ENCODE measurements at places on chromosomes 4 and X. TPM values are rescaled to one million over a fixed set of nuclear protein-coding genes. Genes with fewer than 3 reads are reported as not detected.

The VCX3A gene
- total RNA-seq = not detected

The GRIA3 gene
- not detected for total RNA-seq

The ZFP92 gene
- 0.26 TPM for total RNA-seq

The SOX3 gene
- total RNA-seq = not detected

The HSFX4 gene
- not detected for total RNA-seq

The ALPK1 gene
- total RNA-seq = 0.65 TPM

The ADH1B gene
- not detected for total RNA-seq

The MAGEB17 gene
- not detected for total RNA-seq

The MAGEA2B gene
- total RNA-seq = not detected

The MAGEA9B gene
- total RNA-seq = not detected

The SH2D1A gene
- total RNA-seq = not detected

The TMEM144 gene
- 4.5 TPM for total RNA-seq

The PROM1 gene
- total RNA-seq = 0.09 TPM

The RWDD4 gene
- total RNA-seq = 13.5 TPM

The BEX5 gene
- 1.7 TPM for total RNA-seq

The FAM241A gene
- 10.1 TPM for total RNA-seq

The UGT2B10 gene
- not detected for total RNA-seq

The ESX1 gene
- total RNA-seq = 0.17 TPM

The ITGB1BP2 gene
- total RNA-seq = 0.77 TPM

The CACNA1F gene
- under 0.01 TPM for total RNA-seq

The EDNRA gene
- 0.34 TPM for total RNA-seq

The TEX11 gene
- not detected for total RNA-seq

The PABPC5 gene
- total RNA-seq = 1.7 TPM

The SLC25A53 gene
- 11.5 TPM for total RNA-seq

The NSUN7 gene
- total RNA-seq = under 0.01 TPM

The PLP1 gene
- total RNA-seq = 3.3 TPM

The TMPRSS11B gene
- not detected for total RNA-seq

The TREX2 gene
- total RNA-seq = 4.7 TPM

The TLL1 gene
- total RNA-seq = 39.5 TPM

The PDCL2 gene
- not detected for total RNA-seq

The STBD1 gene
- 2.0 TPM for total RNA-seq

The MAGEB2 gene
- total RNA-seq = not detected

The MAGEB10 gene
- not detected for total RNA-seq

The ADH4 gene
- not detected for total RNA-seq

The CXCR3 gene
- total RNA-seq = not detected

Measured in dermis lymphatic vessel endothelial cell (primary cell).